Stimulated activated CD4-positive, alpha-beta T cell treated with anti-CD3 and anti-CD28 coated beads, Interleukin-1b, Interleukin-23, amount 100 ng/mL, for 1 hour (primary cell): ENCODE measurements at places on chromosomes 3 and 15.

DNA sequence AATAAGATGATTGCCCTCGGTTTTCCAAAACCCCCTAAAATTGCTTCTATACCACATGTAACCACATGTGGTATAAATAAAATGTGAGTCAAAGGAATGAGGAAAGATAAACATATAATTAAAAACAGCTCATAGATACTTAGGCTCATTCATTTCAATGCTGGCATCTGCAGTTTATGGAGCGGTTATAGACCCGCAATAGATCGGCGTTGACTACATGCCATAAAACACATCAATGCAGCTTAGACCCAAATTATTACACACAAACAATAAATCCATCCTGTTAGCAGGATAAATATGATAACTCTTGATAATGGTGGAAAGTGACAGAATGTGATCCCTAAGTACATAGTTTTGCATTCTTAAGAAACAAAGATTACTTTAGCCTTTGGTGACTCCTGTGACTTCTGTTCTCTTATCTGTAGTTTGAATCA lies 143.7 kb downstream of the NR2F2 start:
- no peak for DNase-seq

DNA sequence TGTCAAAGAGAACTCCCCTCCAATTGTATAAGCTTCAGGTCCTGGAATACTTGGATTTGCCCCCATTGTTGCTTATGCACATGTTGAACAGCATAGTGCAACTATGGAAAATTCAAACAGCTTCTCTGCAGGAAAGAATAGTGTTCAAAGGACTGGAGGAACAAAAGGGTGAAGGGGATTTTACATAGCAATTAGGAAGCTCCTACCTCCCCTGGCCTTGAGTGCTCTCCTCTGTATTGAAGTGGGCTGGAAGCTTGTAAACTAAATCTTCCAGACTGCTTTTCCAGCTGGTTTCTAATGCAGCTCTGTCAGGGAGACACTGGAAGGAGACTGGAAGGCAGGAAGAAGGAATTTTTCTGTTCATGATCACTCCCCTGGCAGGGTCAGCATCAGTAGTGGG lies 7.2 kb upstream of the ELP6 start:
- no peak for DNase-seq

- no peak for DNase-seq
These were observed 929.7 kb upstream of the CFAP20DC start for GRCh38 chr3:59979542-59979941.

GRCh38 chr3:121834157-121834670 lies 646 bp downstream of the IQCB1 start:
- no peak for DNase-seq

DNA sequence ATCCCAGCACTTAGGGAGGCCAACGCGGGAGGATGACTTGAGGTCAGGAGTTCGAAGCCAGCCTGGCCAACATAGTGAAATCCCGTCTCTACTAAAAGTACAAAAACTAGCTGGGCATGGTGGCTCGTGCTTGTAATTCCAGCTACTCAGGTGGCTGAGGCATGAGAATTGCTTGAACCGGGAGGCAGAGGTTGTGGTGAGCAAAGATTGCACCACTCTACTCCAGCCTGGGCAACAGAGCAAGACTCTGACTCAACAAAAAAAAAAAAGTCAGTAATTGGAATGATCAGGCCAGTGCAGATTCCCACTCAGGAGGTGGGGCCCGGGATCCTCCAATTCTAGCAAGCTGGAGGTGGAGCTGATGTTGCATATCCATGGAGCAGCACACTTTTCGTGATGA lies 5.6 kb downstream of the CFAP92 start:
- no peak for DNase-seq

GRCh38 chr3:186938716-186939115 lies 8.4 kb downstream of the ST6GAL1 start:
- no peak for DNase-seq

GRCh38 chr15:41950489-41950888 lies 21.9 kb downstream of the EHD4 start:
- no peak for DNase-seq

GRCh38 chr3:174863488-174863887 lies 4.4 kb downstream of the NAALADL2 start:
- no peak for DNase-seq
